Adrenal gland (tissue), 19 donors: ENCODE measurements at places on chromosomes 6 and 20.

GRCh38 chr6:52231406-52232127, 12.7 kb downstream of the IL17F start:
- DNase-seq: no peak

- DNase-seq: no peak
Observed at GRCh38 chr20:60820918-60821317, 431.1 kb upstream of the CDH4 start.

DNA sequence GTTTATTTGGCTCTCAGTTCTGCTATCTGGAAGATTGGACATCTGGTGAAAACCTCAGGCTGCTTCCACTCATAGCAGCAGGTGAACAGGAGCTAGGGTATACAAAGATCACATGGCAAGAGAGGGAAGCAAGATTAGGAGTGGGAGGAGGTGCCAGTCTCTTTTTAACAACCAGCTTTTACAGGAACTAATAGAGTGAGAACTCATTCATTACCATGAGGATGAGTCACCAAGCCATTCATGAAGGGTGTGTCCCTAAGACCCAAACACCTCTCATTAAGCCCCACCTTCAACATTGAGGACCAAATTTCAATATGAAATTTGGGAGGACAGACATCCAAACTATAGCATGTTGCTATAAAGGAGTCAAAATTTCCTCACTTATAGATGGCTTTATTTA, 85.4 kb upstream of the HCRTR2 start:
- DNase-seq: no peak

DNA sequence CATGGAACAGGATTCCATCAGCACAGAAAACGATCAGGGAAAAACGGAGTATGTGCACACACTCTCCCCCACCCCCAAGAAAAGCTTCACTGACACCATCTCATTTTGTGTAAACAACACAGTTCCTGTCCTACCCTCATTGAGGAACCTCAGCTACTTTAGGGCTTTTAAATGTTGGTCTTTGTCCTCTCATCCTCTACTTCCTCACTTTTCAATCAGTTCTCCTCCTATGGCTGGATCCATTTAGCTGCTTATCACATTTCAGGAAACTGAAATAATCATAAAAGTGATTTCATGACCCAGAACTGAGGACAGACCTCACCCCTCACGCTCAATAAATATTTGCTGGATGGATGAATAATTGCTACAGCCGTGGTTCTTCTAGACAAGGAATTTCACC, 33.1 kb upstream of the PNRC1 start:
- no peak for DNase-seq

GRCh38 chr20:13626724-13627123, 12.0 kb downstream of the TASP1 start:
- DNase-seq: no peak

GRCh38 chr6:144049386-144049785, 41.3 kb upstream of the PLAGL1 start:
- DNase-seq: no peak

DNA sequence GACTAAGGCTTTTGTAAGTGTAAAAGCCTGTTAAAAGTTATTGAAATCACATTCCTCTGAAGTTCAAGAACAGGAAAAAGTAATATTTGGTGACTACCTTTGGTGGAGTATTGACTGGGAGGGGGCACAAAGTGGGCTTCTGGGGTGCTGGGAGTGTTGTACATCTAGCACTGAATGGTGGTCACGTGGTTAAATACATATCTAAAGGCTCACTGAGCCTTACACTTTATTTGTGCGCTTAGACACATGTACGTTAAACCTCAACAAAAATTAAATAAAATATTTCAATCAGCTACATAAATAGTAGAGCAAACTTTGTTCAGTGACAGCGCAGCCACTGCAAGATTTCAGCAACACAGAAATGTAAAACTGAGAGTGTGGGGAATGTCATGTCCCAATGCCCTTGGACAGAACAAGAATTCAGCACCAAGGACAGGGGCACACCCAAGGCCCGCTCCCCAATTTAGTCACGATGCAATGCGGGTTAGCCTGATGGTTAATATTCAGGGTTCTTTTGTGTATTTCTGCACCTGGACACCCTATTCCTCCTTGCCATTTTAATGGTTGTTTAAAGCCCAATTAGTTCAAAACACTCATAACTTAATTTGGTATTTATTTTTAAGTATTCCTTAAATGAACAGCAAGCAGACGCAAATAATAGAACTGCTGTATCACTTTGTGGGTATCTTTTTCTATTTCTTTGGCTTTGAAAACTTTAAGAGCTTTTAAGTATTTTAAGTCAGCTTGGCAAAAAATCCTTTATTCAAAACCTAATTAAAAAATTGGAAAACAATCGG, 37.4 kb downstream of the ANGPT4 start:
- DNase-seq: peak; percentile 19

- no peak for DNase-seq
Observed at GRCh38 chr6:106474466-106474865, 113.9 kb downstream of the CRYBG1 start.

- DNase-seq: no peak
Observed at GRCh38 chr6:130879826-130880225, 52.6 kb downstream of the SMLR1 start.

DNA sequence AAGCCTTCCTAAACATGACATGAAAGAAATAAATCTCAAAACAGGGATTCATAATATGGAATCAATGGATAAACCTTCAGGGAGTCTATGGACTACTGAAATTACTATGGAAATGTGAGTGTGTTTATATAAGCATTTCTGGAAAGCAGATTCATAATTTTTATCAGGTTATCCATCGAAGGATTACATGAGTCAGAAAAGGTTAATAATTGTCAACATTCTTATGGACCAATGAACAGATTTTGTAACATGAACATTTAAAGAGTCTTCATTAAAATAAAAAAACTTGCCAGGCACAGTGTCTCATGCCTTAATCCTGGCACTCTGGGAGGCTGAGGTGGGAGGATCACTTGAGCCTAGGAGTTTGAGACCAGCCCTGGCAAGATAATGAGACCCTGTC, 84.8 kb downstream of the AHI1 start:
- DNase-seq: no peak
